Stimulated activated CD8-positive, alpha-beta memory T cell treated with anti-CD3 and anti-CD28 coated beads, Interleukin-7, amount 100 ng/mL, for 1 hour (primary cell): ENCODE measurements at places on chromosomes 4 and X.

GRCh38 chr4:163611182-163611581 lies 116.7 kb downstream of the TMA16 start:
- DNase-seq = no peak

GRCh38 chr4:122612540-122612939 lies 8.3 kb downstream of the IL21 start:
- no peak for DNase-seq

GRCh38 chrX:37783305-37783704 lies 3.4 kb downstream of the CYBB start:
- no peak for DNase-seq

GRCh38 chr4:14222377-14223029 lies 595.0 kb upstream of the BOD1L1 start:
- no peak for DNase-seq
